EL (cell line): ENCODE measurements at places on chromosomes 1 and 21.
A peak's percentile ranks its signal among the peaks of the same experiment; 100 is the strongest.

DNA sequence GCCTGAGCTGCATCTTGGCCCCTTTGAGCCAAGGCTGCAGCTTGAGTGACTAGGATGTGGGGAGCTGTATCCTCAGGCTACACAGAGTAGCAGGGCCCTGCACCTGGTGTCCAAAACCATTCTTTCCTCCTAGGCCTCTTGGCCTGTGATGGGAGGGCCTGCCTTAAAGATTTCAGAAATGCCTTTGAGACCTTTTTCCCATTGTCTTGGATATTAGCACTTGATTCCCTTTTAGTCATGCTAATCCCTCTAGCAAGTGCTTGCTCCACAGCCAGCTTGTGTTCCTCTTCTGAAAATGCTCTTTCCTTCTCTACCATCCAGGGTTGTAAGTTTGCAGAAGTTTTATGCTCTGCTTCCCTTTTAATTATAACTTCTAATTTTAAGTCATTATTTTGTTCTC lies 21.7 kb upstream of the KIRREL1 start:
- no peak for DNase-seq

GRCh38 chr1:6065093-6065858 lies 19.6 kb downstream of the KCNAB2 start:
- no peak for DNase-seq

DNA sequence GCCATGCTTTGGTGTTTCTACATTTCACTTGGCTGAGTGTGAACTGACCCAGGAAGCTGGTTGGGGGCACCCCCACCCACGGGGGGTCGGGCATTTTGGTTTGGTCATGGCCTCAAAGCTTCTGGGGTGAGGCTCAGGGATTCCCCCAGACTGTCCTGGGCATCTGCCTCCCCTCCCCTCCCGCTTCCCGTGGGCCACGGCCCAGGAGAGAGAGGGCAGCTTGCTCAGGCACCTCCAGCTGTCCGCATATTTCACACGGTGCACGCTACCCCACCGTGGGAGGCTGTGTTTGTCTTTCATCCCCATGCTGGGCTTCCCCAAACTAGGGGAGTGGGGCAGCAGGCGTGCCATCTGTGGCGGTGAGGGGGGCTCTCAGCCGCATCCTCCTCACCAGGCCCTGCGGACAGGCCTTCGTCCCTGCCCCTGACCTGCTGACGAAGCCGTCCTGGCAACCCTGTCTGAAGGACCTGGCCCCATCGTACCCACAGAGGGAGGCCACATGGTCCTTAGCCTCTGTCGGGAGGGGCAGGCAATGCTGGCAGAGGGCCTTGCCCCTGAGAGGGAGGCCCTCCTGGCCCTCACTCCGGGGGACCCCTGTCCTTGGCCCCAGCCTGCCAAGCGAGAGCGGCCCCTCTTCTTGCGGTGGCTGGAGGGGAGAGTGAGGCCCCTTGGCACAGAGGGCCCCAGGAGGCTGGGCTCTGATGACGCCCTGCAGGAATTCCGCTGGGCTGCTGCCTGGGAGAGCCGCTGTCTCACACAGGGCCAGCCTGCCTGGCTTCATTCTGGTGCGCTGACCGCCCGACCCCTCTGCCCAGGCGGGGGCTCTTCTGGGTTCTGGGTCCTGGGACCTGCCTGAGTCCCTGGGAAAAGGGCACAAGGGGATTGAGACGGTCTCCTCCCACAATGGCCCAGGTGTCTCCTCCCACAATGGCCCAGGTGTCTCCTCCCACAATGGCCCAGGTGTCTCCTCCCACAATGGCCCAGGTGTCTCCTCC lies 22.1 kb downstream of the TP73 start:
- no peak for DNase-seq

GRCh38 chr1:230176871-230177411 lies 109.9 kb downstream of the GALNT2 start:
- no peak for DNase-seq

DNA sequence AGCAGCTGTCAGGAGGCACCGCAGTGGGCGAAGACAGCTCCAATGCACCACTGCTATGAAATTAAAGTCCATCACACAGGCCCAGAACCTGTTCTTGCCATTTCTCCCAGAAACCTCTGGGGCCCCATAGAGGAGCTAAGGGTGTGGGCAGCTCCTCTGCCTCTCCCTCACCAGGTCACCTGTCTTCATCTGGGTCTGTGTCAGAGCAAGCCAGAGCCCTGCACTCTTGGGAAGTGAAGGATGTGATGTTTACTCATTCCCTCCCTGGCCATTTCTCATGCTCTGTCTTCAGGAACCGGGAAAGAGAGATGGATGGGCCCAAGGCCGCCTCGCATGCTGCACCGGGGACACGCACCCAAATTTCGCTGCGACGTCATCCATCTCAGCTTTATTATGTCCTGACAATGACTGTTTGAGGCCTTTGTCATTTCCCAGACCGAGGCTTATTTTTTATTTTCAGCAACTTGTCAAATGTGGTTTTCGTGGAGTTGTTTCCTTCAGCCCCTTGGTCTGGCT lies 216.1 kb downstream of the NPHP4 start:
- DNase-seq, result no peak

DNA sequence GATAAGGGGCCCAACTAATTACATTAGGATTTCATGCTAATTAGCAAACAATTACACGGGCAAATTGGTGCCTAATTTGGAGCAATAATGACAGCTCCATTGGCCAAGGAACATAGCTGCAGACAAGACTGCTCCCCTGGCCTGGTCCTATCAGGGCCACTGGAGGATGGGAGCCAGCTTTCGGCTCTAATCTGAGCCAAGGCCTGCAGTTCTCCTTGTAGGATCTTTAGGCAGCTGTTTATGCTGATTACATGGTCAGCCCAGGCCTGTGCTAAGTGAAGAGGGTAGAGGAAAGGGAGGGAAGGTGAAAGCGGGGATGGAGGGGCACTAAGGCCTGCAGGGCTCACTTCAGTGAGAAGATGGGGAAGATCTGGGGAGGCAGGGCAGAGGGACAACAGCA lies 12.4 kb upstream of the ADGRB2 start:
- DNase-seq, result no peak

GRCh38 chr1:116537040-116537831 lies 33.6 kb downstream of the CD58 start:
- DNase-seq, result peak; percentile 75

GRCh38 chr1:89460325-89460724 lies 64.3 kb upstream of the LRRC8B start:
- no peak for DNase-seq

DNA sequence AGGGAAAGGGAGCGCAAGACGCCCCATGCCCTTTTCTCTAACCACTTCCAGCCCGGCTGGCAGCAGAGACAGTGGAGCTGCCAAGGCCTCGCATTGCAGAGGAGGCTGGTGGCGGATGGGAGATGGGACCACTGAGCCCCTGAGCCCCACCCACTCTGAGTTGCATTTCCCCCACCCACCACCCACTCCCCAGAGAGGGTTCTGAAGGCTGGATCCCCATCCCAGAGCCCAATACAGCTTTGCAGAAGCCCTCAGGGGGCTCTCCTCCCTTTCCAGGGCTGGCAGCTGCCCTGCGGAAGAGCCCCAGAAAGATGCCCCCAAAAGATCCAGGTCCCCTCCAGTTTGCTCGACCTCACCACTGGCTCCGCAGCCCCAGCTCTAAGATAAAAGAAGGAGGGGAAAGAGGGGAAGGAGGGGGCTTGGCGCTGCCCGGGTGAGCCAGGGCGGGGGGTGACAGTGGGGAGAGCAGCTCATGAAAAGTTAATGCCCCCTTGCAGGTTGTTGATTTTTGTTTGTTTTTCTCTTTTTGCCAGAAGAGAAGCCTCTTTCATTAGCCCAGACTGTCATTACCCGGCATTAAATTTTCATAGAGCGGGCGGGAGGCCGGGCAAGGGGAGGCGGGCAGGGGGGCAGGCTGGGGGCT lies 38.4 kb upstream of the CASZ1 start:
- no peak for DNase-seq

DNA sequence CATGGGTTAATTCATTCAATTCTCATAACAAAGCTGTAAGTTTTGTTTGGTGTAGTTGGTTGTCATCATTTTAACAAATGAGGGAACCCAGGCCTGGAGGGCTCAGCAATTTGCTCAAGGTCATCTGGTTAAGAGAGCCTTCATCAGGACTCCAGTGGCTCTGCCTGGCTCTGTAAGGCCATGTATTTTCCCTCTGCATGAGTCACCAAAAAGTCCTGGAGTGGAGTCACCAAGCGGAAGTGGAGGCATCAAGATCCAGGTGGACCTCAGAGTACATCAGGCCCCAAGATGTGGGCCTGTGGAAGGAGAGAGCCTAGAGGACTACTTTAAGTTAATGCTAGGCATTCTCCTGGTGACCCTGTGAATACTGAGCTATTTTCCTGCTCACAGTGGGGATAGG lies 30.0 kb upstream of the RBM15 start:
- DNase-seq, result peak; percentile 65

DNA sequence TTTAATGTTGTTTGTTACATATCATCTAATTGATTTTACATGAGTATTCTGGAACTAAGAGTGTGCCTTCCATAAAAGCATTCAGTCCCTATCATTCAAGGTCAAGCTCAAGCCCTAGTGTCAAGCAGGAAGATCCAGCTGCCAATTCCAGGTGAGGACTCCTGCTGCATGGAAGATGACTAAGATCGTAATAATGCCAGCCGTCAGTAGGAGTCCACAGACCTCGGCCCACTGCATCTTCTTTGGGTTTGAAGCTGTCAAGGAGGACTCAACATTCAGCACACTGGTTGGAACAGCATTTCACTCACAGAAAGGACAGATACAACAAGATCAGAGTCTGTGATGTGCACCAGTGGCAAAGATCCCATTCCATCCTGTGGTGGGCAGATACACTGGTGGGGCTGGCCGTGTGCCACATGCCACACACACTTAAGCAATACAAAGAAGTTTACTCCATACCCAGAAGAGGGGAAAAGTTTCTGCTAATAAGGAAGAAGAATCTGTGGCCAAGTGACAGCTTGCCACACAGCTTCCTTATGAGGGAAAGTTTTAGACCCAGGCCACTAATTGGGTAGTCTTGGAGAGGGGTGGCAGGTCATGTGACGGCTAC lies 160.4 kb downstream of the PIK3R3 start:
- DNase-seq, result no peak

GRCh38 chr21:41365377-41366107 lies 3.7 kb downstream of the MX2 start:
- no peak for DNase-seq

GRCh38 chr1:45864167-45865106 lies 61.0 kb downstream of the MAST2 start:
- peak; percentile 20 for DNase-seq

GRCh38 chr1:29890201-29890959 lies 654.1 kb downstream of the PTPRU start:
- DNase-seq, result no peak

- no peak for DNase-seq
Observed at GRCh38 chr1:46948629-46949416, 7.5 kb upstream of the CYP4A11 start.

DNA sequence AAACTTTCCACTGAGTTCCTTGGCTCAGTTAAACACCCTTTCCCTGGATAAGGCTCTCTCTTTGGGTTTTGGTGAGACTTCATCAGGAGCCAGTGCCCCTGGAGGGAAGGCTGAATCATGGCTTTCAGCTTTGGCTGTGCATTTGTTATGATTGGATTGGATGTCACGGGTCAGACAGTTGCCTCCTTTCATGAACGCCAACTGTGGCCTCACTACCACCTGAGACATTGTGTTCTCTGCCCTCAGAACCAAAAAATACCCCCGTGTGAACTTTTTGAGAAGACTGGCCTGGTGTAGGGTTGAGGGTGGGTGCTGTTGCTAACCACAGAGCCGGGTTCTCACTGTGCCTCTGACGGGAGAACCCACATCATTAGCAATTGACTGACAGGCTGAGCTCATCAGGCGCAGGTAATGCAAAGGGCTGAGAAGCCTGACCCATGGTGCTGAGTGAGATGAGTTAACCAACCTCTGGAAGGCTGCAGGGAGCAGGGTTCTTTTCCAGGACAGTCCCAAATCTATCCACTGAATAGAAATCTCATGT lies 65.6 kb downstream of the HHAT start:
- DNase-seq, result peak; percentile 48

DNA sequence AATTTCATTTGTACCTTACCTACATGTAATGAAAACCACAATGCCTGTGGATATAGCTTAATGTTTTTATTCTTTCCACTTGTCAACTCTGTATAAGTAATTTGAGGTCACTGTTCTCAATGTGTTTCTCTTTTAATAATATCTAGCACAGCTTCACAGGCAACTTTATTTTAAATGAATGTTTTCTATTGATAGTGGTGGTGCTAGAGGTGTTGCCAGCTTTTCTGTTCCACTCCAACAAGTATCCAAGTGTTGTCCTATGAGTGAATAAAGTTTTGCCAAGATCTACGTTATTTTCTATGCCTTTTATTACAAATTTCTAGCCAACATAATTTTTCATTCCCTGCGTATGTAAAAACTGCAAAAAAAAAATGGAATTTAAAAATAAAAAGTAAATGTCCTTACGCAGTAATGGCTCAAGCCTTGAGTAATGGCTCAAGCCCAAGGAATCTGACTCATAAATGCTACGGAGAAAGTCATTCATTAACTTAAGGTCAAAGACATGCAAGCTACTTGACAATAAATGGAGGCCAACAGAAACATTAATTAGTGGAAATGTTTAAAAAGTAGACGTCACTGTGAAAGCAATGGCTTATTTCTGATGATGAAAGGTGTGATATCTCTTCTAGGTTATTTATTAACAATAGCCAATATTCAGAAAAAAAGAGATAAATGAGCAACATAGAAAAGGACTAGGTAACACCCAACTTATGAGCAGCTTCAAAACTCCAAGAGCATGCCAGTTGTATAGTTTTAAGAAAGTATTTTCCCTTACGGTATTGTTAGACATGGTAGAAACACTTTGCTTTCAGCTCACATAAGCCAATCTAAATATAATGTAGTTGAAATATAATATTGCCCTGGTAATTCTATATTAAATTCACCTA lies 71.4 kb downstream of the SLC44A5 start:
- DNase-seq, result no peak

- no peak for DNase-seq
Observed at GRCh38 chr21:24298040-24298439, 1309.2 kb downstream of the MRPL39 start.

DNA sequence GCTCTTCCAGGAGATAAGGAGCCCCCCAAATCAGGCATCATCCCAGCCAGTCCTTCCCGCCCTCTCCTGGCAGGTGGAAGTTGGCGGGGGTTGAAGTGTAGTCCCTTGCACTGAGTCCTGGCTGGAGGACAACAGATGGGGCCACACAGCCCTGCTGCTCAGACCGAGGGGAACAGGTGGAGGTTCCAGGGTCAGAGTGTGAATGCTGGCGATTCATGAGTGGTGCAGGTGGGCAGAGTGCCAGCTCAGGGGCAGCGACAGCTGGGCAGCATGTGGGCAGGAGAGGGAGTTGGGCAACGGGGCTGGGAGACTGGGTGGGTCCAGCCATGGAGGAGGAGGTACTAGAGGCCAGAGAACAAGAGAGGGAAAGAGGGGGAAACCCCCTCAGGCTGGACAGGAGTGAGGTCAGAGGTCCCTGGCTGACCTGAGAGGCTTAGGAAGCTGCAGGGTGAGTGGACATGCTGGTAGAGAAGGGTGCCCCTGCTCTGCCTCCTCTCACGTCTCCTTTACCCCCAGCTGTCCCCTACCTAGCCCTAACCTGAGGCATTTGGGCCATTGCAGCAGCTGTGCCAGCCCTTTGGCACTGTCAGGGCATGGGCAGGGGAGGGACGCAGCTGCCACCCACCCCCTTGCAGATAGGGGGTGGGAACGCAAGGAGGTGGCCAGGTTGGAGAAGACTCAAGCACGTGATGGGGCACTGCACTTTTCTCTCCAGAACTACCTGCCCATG lies 11.3 kb upstream of the ADORA1 start:
- DNase-seq, result no peak

- no peak for DNase-seq
Observed at GRCh38 chr1:62688687-62689085, 500 bp upstream of the DOCK7 start.
